ENCODE measurements at places on chromosomes 13 and 19.
A peak's percentile ranks its signal among the peaks of the same experiment; 100 is the strongest.

GRCh38 chr19:48914181-48914580 lies 14.1 kb downstream of the NUCB1 start:
- DNase-seq = no peak

- DNase-seq = no peak
Measured at GRCh38 chr19:50830266-50831025, 2.9 kb downstream of the KLK15 start.

DNA sequence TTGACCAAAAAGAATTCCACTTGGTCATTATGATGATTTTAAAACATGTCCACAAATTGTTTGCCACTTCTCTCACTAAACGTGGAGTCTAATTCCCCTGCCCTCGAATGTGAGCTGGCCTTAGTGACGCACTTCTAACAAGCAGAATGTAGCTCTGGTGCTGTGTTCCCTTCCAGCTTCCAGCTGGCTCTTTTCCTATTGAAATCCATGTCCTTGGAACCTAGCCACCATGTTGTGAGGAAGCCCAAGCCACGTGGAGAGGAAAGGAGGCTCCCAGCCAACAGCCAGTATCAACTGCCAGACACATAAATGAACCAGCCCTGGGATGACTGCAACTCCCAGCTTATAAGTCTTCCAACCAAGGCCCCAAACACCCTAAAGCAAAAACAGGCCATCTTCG lies 23.6 kb upstream of the CEBPA start:
- DNase-seq = no peak

GRCh38 chr13:61600360-61601033 lies 184.8 kb upstream of the PCDH20 start:
- no peak for DNase-seq

GRCh38 chr19:18060472-18060871 lies 26.3 kb downstream of the IL12RB1 start:
- no peak for DNase-seq

- DNase-seq = no peak
Measured at GRCh38 chr13:40391788-40392187, 274.7 kb downstream of the FOXO1 start.

GRCh38 chr13:97212601-97213040 lies 9.5 kb upstream of the MBNL2 start:
- DNase-seq = peak; percentile 38

GRCh38 chr13:112064222-112064621 lies 2.7 kb upstream of the SOX1 start:
- DNase-seq = no peak
